ENCODE measurements at places on chromosomes 7 and 10.

GRCh38 chr10:3260066-3260834, 87.7 kb upstream of the PITRM1 start:
- no peak for DNase-seq

- DNase-seq: no peak
These were observed 131.7 kb upstream of the PRSS58 start for GRCh38 chr7:142389544-142389943.

DNA sequence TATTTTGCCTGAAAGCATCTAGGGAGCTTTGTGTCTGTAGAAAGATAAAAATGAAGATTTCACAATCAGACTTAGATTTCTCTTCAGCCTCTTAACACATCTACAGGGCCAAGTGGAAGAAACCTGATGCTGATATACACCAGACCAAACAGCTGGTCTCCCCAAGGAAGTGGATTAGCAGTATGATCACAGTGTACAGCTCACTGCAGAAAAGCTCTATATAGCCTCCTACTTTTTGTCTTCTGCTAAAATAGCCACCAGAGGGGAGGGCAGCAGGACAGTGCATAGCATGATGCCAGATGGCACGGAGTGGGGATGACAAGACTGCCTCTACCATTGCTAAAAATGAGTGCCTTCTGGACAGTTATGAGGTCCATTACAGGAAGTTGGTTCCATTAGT, 16.0 kb downstream of the FAM13C start:
- DNase-seq: peak; percentile 31

- no peak for DNase-seq
These were observed 170.6 kb downstream of the LRRN3 start for GRCh38 chr7:111261496-111261895.

GRCh38 chr10:21352886-21353285, 172.6 kb downstream of the SKIDA1 start:
- no peak for DNase-seq

GRCh38 chr10:17024461-17024860, 105.2 kb downstream of the CUBN start:
- no peak for DNase-seq

GRCh38 chr7:107934991-107935770, 44.2 kb downstream of the DLD start:
- no peak for DNase-seq

GRCh38 chr7:116970238-116970910, 17.1 kb downstream of the ST7 start:
- no peak for DNase-seq

DNA sequence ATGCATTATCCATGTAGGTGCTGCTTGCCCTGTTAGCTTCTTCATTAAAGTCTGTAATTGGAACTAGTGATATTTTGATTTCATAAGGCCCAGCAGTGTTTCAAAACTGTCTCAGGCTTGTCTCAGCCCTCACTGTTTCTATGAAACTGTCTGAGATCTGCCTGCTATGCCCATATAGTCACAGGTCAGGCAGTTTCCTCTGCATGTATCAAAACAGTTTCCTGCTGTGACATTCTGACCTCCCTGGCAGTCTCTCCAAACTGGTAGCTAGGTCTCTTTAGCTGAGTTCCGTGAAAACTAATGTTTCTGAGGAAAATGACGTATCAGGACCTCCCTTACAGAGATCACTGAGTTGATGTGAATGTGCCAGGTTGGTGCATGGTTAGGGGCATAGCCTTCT, 18.9 kb upstream of the SEMA3D start:
- no peak for DNase-seq

DNA sequence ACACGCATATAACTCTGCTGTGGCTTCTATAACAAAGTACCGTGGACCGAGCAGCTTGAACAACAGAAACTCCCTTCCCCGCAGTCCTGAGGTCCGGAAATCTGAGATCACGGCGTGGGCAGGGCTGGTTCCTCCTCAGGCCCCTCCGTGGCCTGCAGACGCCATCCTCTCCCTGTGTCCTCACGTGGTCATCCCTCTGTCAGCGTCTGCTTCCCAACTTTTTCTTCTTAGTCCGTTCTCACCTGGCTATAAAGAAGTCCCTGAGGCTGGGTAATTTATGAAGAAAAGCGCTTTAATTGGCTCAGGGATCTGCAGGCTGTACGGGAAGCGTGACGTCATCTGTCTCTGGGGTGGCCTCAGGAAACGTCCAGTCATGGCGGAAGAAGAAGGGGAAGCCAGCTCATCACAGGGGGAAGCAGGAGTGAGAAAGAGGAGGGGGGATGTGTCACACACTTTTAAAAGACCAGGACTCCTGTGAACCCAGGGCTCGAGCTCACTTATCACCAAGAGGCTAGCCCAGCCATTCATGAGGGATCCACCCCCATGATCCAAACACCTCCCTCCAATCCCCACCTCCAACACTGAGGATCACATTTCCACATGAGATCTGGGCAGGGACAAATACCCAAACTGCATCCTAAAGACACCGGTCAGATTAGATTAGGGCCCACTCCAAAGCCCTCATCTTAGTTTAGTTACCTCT, 91.2 kb upstream of the INSIG1 start:
- no peak for DNase-seq

DNA sequence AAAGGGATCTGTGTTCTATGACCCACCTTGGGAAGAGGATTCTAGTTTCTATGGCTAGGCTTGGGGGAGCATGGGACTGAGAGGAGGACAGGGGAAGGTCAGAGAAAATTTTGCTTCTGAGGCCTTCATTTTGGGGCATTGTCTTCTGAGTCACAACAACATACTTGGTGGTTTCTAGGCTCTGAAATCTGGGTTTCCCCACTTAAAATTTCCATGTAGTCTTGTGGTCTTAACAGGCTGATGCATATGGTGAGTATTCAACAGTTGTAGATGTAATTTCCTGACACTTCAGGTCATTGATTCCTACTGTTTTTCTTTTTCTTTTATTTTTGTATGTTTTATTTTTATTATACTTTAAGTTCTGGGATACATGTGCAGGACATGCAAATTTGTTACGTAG, 88.5 kb downstream of the ANKRD7 start:
- DNase-seq: no peak

DNA sequence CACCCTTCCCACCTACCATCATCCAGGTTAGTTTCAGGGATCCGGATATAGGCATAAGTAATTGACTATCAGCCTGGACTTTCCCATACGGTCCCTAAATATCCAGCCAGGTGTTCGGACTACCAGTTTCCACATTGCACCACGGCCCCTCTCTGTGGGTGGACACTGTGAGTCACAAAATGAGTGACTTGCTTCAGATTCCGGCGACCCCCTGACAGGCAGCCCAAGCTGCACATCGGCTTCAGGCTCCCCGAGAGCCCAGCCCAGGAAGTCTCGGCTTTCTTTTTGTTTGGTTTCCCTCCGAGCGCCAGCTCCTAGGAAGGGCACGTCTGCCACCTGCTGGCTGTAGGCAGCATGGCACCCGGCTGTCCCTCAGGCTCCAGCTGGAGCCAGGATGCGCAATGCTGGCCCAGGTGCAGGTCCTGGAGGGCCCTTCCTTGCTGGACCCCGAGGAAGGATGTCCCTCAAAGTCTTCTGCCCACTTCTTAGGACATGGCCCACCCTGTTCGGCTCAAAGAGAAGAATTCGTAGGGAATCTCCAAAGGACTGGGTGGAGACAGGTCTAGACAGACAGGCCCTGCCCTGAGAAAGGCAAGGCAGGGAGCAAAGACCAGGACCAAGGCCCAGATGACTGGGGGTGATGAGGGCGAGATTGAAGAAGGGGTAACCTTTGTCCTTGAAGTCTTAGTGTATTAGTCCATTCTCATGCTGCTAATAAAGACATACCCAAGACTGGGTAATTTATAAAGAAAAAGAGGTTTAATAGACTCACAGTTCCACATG, 10.6 kb downstream of the HABP2 start:
- peak; percentile 54 for DNase-seq

GRCh38 chr7:114691605-114692004, 230.3 kb upstream of the MDFIC start:
- DNase-seq: peak; percentile 5

DNA sequence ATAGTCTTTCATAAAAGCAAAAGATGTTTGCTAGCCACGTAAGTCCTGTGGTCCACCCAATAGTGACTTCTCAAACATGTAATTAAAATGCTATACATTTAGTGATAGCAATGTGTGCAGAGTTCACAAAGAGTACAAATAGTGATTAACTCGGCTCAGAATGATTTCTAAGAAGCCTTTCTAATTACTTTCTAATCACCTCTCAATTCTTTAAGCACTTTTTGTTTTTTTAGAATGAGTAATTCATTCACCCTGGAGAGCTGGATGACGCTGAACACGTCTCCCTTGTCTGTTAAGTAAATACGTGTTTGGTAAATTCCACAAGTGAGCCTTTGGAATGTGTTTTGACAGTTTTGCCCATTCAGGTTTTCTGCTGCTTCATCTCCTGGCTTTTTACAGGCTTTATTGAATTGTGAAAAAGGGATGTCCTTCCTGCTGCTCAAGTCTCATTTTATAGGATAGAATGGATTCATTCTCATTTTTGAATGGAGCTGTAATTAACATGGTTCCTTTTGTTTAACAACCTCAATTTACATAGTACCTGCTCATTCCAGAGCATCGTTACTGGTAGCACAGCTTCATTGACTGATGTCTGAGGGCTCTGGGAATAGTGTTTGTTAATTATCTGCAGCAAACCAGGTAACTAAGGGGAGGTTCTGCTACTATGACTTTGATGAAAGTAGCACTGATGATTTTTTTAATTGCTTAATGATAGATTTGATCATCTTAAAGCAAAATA, 212.1 kb downstream of the VTI1A start:
- DNase-seq: no peak

DNA sequence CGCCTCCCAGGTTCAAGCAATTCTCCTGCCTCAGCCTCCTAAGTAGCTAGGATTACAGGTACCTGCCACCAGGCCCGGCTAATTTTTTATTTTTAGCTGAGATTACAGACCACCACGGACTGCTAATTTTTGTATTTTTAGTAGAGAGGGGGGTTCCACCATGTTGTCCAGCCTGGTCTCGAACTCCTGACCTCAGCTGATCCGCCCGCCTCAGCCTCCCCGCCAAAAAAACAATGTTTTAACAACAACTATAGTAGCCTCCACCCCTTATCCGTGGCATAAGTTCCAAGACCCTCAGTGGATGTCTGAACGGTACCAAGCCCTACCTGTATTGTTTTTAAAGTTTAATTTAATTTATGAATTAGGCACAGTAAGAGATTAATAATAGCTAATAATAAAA, 48.2 kb downstream of the GNA12 start:
- no peak for DNase-seq

DNA sequence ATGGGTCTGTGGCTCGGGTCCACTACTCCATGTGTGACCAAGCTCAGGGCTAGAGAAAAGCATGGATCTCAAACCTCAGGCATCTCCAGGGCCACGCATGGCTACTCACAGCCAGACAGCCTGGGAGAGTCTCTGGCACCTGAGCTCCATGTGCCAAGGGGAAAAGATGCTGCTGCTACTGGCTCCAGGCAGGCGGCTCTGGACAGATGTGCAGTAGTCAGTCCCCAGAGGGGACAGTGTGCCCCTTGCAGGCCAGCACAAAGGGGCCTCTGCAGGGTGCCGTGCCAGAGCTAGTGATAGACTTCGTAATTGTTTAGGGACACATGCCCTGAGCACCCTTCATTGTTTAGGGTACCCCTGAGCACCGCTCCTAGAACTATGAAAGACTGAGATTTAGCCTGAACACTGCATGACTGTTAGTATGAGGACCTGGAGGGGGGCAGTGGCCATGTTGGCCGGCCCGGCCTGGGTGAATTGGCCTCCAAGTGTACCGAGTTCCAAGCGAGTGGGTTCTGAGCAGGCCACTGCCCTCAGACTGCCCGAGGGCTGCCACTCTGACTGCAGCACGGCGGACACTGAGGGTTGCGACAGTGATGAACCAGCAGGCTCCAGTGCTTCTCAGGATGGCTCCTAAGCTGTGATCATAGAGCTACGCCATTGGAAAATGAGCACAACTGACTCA, 80.7 kb downstream of the TCERG1L start:
- no peak for DNase-seq

GRCh38 chr7:107668296-107668695, 7.7 kb downstream of the SLC26A4 start:
- no peak for DNase-seq

DNA sequence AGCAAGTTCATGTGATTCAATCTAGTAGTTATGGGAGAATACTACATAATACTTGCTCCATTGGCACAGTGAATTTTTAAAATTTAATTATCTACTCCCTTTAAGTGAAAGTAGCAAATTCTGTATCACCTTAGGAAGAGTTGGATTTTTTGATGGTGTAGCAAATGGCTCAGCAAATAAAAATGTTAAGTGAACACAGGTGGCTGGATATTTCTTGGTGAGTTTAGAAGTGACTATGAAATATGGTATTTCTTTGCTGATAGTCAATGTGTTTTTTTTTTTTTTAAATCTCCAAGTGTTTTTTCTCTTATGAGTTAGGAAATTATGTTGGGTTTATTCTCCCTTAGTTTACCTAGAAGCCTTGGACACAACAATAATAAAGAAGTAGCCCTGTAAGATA, 67.8 kb downstream of the CREM start:
- DNase-seq: no peak

- no peak for DNase-seq
These were observed 58.5 kb downstream of the MACC1 start for GRCh38 chr7:20158684-20159083.

DNA sequence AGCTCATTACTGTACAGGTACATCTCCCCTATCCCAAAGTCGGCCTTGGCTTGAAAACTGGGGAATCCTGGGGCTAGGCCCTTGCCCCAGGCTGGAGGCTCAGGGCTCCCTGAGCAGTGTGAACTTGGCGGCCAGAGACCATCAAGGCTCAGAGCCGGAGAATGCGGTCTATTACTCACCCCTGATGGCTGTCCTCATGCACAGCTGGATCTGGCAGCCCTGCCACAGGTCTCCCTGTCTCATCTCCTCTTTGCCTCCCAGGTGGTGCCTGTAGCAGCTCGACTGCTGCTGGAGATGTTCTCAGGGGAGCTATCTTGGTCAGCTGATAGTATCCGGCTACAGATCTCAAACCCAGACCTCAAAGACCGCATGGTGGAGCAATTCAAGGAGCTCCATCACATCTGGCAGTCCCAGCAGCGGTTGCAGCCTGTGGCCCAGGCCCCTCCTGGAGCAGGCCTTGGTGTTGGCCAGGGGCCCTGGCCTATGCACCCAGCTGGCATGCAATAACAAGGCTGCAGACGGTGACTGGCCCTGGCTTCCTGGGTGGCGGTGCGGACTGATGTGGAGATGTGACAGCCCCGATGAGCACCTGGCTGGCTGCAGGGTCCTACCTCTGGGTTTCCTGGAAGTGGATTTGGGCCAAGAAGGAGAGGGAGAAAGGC, 10.7 kb downstream of the IRF5 start:
- DNase-seq: no peak

DNA sequence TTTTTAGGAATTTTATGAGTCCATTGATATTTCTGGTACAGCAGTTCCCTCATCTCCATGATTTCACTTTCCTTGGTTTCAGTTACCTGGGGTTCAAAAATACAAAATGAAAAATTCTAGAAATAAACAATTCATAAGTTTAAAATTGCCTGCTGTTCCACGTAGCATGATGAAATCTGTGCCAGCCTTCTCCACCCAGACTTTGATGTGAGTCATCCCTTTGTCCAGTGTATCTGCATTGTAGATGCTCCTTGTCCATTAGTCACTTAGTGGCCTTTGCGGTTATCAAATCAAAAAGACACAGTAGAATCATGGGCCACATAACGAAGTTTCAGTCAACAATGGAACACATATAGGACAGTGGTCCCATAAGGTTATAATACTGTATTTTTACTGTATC, 286.9 kb downstream of the PTEN start:
- DNase-seq: no peak
